ENCODE measurements at places on chromosomes 3 and 15.
A peak's percentile ranks its signal among the peaks of the same experiment; 100 is the strongest.

- DNase-seq, result no peak
Observed at GRCh38 chr3:157087780-157088600, 72.0 kb downstream of the CCNL1 start.

DNA sequence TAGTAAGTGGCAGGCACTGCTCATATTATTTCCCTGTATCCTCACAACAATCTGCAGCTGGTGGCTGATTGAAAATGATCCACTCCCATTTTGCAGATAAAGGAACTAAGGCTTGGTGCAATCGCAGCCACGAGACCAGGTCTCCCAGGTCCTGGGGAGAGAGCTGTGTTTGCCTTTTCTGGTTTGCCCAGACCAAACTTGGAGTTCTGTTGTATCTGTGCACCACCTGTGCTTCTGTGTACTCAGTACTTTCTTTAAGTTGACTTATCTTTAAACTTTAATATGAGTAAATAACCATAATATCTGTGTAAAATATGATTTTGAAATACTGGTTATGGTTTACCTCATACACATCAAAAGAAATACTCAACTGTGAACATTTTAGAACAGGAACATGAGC lies 625.7 kb upstream of the CFAP20DC start:
- DNase-seq, result no peak

GRCh38 chr3:44114142-44114541 lies 127.5 kb upstream of the TOPAZ1 start:
- peak; percentile 34 for DNase-seq

GRCh38 chr15:66661432-66662096 lies 40.5 kb upstream of the SMAD6 start:
- DNase-seq, result no peak

DNA sequence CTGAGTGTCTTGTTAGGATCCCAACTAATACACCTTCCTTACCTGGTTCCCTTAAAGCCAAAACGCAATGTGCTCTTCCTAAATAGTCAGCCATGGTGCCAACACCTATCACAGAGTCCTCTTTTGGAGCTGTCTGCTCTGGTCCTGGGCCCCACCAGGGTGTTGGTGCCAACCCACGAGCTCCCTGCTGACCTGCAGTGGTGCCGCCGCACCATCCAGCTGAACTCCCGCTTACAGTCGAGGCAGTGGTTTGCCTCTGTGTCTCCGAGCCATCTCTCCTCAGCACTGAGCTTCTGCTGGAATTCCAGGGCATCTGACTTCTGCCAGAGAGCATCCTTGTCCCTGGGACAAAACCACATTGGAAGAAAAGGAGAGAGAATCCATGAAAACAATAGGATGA lies 15.9 kb downstream of the CXCR6 start:
- DNase-seq, result no peak

GRCh38 chr3:166367947-166368533 lies 530.8 kb upstream of the BCHE start:
- DNase-seq, result no peak

GRCh38 chr3:126811530-126811929 lies 107.5 kb downstream of the CHCHD6 start:
- DNase-seq, result no peak

- DNase-seq, result no peak
Observed at GRCh38 chr3:27756877-27757276, 34.8 kb upstream of the EOMES start.

GRCh38 chr3:100158918-100159330 lies 44.6 kb upstream of the FILIP1L start:
- DNase-seq, result no peak

DNA sequence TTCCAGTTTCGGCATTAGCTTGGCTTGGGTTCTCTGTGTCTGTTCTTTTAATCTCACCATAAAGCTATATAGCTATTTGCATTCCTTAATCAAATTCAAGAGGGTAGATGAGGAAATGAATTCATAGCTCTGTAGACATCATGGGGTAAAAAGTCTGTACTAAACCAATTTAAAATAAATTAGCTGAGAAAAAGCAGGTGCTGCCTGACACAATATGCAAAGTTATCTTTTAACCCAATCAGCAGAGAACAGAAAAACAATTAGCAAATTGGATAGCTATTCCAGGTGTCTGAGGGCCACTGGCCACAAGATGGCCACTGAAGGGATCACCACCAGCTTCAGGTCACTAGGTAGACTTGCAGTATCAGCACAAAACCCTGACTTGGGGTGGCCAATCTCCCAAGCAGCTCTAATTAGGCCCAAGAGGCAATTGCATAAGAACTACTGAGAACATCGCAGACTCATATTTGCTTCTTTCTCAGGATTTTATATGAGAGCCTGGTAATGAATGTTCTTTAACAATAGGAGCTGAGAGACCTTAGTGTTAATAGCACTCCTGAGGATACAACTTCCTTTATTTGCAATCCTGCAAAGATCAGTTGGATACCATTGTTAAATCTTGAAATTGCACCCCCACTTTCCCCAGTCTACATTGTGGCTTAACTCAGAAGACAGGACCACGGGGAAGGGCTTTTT lies 494.3 kb downstream of the PDCD6IP start:
- DNase-seq, result no peak

- DNase-seq, result no peak
Observed at GRCh38 chr3:68997887-68998286, 15.6 kb downstream of the EOGT start.

DNA sequence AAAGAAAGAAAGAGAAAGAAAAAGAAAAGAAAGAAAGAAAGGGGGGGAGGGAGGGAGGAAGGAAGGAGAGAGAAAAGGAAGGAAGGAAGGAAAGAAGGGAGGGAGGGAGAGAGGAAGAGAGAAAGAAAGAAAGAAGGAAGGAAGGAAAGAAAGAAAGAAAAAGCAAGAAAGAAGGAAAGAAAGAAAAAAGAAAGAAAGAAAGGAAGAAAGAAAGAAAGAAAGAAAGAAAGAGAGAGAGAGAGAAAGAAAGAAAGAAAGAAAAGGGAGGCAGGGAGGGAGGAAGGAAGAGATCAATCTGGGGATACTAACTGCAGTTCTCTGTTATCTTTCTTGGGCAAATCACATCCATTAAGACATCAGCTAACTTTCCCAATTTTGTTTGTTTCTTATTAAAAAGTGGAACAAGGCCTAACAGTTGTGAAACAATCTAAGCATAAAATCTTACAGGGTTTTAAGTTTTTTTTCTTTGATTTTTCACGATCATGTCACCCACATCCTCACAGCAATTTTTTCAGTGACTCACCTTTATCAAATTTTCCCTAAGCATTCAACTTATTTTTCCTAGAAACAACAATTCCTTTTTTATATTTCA lies 36.8 kb downstream of the TBC1D2B start:
- no peak for DNase-seq

DNA sequence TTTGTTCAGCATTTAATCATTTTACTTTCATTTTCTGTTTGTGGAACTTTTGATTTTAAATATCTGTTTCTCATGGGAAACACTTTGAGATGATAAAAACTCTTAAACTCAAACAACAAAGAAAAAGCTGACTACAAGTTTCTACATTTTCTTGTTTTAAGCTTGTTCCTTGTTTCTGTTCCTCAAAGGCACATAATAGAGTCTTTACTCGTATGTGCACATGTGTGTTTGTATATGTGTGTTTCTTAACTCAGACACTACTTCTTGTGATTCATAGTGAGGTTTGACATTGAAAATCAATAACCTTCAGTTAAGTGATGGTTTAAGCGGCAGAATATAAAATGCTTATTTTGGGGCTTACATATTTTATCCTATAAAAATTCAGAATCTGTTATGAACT lies 786.7 kb upstream of the EPHA6 start:
- no peak for DNase-seq

GRCh38 chr3:142256712-142257333 lies 31.4 kb upstream of the GK5 start:
- DNase-seq, result no peak

DNA sequence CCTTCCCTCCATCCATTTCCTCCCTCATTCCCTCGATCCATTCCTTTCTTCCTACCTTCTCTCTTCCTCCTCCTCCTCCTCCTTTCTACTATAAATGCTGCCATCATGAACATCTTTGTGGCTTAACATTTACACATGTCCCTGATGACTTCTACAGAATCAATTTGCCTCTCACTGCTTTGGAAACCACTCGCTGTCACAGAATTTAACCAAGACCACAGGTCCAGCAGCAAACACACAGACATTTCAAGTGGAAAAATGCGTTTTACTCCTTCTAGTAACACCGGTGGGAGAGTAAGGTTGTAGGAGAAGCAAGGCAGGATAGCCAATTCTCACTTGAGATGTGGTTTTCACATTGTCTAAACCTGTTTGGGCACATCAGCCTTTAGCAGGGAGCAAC lies 101.4 kb upstream of the LRIG1 start:
- DNase-seq, result no peak

GRCh38 chr3:196179380-196180308 lies 31.6 kb downstream of the ZDHHC19 start:
- DNase-seq, result peak; percentile 70

GRCh38 chr3:90011131-90011530 lies 903.7 kb downstream of the EPHA3 start:
- no peak for DNase-seq

GRCh38 chr15:70222606-70223005 lies 124.9 kb upstream of the TLE3 start:
- DNase-seq, result no peak
